Stimulated activated CD4-positive, alpha-beta T cell treated with anti-CD3 and anti-CD28 coated beads, Interleukin-15, amount 100 ng/mL, for 48 hours (primary cell): ENCODE measurements at places on chromosomes 13 and 19.

- DNase-seq = no peak
Observed at GRCh38 chr19:35592226-35592625, 6.3 kb downstream of the PMIS2 start.

DNA sequence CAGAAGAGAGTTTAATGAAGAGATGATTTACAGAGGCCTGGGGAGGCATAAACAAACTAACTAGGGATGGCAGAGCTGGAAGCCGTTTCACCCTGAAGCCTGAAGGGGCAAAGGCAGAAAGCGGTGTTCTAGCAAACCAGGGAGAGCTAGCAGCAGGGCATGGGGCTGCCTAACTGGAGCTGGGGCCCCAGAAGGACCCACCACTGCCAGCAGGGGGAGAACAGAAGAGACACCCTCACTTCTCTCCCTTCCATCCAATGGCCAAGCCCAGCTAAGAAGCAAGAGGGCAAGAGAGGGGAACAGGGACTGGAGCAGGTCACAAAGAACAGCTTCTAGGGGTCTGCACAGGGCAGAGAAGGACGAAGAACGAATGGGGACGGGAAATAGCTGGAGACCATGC is 195.5 kb downstream of the KATNAL1 start:
- DNase-seq = no peak

DNA sequence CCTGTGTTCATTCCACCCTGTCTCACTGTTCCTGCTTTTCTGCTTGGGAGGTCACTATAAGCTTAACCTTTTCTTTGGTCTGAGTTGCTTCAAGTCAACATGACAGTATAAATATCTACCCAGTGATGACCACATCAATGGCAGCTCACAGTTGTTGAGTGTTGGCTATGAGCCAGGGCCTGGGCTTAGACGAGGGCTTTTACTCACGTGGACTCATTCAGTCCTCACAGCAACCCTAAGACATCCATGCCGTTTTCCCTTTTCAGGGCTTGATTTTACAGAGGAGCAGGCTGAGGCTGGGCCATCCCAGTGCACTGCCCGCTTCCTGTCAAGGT is 10.2 kb upstream of the CCDC97 start:
- no peak for DNase-seq

DNA sequence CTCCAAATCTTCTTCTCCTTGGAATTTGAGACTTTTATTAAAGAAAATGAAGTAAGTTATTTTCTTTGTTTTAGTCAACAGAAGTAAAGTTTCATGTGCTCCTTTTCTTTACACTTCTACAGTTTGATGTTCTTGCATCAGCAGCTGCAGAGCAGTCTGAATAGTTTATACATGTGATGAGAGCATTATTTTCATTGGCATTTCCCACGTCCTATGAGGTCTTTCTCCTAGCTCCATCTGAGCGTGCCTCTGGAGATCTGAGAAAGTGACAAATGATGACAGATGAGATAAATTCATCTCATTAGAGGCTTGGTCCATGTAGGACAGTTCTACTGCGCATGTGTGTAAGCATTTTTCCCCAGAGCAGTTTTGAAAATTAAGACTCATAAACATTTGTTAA is 1290.0 kb downstream of the UQCRFS1 start:
- no peak for DNase-seq

- DNase-seq = no peak
Observed at GRCh38 chr19:15588265-15588664, 26.8 kb upstream of the CYP4F8 start.

DNA sequence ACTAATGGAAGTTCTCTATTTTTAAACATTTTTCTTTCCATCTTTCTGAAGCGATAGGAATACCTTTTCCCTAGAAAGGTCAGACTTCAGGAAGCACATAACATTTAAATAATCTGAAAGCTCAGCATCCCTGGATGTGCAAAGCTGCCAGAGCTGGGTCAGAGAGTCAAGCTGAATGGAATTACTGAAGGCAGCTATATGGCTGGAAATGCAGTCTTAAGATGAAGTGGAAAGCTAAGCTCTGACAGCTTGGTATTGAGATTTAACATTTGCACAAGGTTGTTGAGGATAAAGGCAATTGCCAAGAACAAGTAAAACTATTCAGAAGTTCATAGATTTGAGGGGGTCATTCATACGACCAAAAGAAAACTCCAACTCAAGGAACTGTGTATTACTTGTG is 28.8 kb downstream of the HTR2A start:
- DNase-seq = no peak
